ENCODE measurements at places on chromosomes 5 and 9.

- no peak for DNase-seq
Observed at GRCh38 chr9:136142859-136143214, 24.2 kb upstream of the TMEM250 start.

DNA sequence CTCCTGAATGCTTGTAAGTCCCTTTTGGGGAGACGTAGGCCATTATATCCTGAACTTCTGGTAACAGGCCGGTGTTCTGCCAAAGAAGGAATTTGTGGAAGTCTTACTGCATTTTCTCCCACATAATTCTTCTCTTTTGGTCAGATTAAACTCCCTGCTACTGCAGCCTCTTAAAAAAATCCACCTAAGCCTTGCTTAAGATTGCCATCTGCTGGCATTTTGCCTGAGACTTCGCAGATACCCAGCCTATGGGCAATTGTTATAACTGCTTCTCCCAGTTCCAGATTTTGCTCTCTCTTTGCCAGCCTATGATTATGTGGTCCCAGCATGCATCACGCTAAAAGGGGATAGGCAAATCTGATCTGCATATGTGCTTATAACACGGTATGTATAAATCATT is 391.6 kb upstream of the CHD1 start:
- no peak for DNase-seq

GRCh38 chr9:127961613-127962155 is 19.1 kb downstream of the EEIG1 start:
- no peak for DNase-seq

- DNase-seq, result no peak
Observed at GRCh38 chr9:131031005-131031641, 22.1 kb downstream of the LAMC3 start.

- DNase-seq, result no peak
Observed at GRCh38 chr9:101453776-101454570, 18.4 kb upstream of the ALDOB start.

Measured in vagina (tissue), 2 donors.